Activated T-helper 9 cell treated with anti-CD3 and anti-CD28 coated beads, Interleukin-2, amount 50 U/mL, for 16 hours (primary cell): ENCODE measurements at places on chromosomes 7 and 10.

GRCh38 chr7:159030490-159031134 lies 114.1 kb downstream of the VIPR2 start:
- no peak for DNase-seq

DNA sequence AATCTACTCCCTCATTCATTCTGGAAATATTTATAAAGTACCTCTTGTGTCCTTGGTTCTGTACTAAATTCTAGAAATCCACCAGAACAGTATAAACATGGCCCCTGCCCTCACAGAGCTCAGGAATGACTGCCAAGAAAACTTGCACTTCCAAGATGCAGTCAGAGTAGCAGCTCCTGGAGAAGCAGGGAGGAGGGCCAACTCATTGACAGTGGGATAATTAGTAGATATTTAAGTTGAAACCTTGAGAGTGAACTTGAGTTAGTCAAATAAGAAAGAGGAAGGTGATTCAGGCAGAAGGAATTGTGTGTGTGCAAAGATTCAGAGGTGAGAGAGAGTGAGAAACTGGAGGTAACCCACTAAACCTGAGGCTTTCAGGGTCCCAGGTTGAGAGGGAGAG lies 182.2 kb upstream of the INHBA start:
- no peak for DNase-seq

DNA sequence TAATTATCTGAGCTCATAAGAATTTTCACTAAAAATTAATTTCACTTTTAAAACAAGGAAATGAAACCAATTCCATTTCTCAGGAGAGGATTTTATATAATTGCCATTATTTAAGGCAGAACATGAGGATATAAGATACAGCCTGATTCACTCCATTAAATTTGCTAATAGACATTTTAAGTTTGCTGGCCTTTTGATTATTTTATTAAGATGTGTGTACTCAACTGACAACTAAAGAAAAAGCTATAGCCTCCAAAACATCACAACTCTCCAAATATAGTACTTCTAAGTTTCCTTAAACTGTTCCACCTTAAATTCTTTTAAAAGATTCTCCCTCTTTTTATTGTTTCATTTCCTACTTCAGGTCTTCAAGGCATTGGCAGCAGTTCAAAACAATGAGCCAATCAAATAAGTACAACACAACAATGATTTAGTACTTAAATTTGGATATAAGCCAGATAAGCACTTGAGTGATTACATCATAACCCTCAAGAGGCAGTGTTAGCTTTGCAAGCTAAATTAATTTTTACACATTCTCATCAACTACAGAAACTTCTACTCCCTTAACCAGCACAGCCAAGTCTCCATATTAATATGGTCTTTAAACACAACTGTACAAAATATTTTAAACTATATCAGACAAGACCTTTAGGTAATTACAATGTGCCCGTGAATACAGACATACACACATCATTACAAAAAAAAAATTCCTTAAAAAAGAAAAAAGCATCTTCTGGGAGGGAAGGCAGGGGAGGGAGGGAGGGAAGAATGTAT lies 121.8 kb downstream of the KMT2C start:
- DNase-seq, result no peak

GRCh38 chr7:2796358-2797352 lies 47.5 kb downstream of the GNA12 start:
- DNase-seq, result no peak

- no peak for DNase-seq
Observed at GRCh38 chr7:48170506-48170905, 752 bp upstream of the ABCA13 start.

DNA sequence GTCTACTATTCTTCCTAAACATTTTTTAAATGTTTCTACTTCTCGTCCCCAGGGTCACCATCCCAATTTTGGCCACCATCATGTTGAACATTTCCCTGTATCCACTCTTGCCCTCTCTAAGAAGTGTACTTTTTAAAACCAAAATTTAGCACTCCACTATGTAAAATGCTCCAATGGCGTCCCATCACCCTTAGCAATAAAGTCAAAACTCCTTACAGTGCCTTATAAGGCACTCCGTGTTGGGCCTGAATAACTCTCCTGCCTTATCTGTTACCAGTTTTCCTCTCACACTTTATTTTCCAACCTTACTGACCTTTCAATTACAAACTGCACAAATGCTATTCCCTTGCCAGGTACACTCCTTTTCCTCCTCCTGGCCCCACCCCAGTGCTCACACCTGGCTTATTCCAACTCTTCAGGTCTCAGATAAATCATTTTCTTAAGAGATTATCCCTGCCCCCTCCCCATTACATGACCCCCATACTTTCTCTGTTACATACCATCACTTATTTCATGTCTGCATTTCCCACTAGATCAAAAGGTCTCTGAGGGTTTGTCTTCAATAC lies 1.3 kb downstream of the TMEM168 start:
- no peak for DNase-seq

DNA sequence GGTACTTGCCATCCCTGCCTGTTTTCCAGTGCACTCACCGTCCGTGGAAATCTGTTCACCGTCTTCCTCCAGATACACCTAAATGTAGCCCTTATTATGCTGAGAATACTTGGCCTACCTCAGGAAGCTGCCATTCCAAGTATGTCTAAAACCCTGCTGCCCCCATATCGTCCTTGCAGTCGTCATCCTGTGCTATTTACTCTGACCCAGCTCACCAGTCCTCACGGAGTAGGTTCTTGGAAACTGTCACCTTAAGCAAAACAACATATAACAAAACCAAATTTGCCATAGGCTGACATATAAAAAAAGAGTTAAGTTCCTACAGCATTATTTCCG lies 880 bp upstream of the PIP4K2A start:
- no peak for DNase-seq

GRCh38 chr7:159142730-159143129 lies 1.9 kb downstream of the VIPR2 start:
- DNase-seq, result no peak

GRCh38 chr10:117662126-117662525 lies 119.6 kb downstream of the EMX2 start:
- no peak for DNase-seq

GRCh38 chr10:83516788-83517187 lies 622.5 kb upstream of the GHITM start:
- no peak for DNase-seq

- no peak for DNase-seq
Observed at GRCh38 chr10:75655791-75656451, 224.5 kb downstream of the LRMDA start.

DNA sequence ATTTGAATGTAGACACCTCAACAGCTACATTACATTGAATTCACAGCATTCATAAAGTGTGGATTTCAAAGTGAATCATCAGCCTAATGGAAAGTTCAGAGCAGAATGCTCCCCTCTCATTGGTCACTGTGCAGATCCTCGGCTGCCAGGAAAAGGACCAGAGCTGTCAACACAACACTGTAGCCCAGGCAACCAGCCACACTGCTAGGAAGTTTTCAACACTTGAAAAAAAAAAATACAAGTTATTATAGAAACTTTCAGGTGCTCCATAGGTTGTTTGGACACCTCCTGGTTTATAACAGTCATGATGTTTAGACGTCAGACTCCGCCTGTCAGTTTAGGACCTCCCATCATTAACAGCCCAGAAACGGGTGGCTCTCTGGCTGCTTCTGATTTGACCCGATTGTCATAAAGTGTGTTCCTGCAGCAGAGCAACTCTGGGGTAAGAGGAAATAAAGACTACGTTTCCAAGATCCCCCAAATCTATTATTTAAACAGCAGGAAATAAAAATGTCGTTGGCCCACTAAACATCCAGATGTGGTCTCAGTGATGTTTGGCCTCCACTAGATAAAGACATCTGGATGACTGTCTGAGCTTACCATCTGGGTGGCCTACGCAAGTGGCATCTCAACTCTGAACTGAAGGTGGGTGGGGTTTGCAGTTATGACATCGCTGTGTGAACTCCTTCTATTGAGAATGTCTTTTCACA lies 117.4 kb downstream of the CABCOCO1 start:
- DNase-seq, result no peak

GRCh38 chr7:47714669-47715607 lies 133.0 kb upstream of the TNS3 start:
- DNase-seq, result no peak

DNA sequence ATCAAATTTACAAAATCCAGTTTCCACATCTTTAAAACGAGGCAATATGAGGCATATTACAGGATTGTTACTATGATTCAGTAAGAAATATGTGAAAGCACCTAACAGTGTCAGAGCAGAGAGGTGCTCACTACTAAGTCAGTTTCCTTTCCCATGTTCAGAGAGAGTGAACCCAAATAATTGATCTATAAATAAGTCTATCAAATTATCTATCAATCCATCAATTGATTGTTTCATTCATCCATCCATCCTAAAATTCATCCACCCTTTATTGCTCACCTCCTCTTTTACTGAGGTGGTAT lies 340.8 kb downstream of the SUGCT start:
- no peak for DNase-seq

GRCh38 chr10:123100030-123100762 lies 35.6 kb upstream of the HMX3 start:
- no peak for DNase-seq

- DNase-seq, result no peak
Observed at GRCh38 chr10:106925191-106925590, 239.3 kb downstream of the SORCS1 start.

DNA sequence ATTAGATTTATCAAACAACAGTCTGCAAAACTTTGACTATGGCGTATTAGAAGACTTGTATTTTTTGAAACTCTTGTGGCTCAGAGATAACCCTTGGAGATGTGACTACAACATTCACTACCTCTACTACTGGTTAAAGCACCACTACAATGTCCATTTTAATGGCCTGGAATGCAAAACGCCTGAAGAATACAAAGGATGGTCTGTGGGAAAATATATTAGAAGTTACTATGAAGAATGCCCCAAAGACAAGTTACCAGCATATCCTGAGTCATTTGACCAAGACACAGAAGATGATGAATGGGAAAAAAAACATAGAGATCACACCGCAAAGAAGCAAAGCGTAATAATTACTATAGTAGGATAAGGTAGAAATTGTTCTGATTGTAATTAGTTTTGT lies 31.4 kb downstream of the LRRC17 start:
- no peak for DNase-seq

DNA sequence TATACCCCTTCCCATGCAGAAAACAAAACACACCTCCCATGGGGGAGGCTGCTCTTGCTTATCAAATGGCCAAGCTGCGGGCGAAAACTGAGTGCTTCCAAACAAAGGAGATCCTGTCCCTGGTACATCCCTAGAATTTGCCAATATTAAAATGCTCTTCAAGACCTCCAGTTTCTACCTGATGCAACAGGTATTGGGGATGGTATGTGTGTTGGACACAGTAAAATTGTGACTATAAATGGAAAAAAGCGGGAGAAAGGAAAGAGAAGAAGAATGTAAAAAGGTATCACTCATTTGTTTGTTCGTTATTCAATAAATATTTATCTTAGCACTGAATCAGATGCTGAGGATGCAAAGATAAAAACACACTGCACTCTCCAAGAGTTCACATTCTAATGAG lies 123.9 kb downstream of the KMT2E start:
- DNase-seq, result no peak

GRCh38 chr10:103533827-103534226 lies 40.3 kb downstream of the NEURL1 start:
- DNase-seq, result no peak

- DNase-seq, result no peak
Observed at GRCh38 chr7:16178092-16178491, 243.2 kb downstream of the CRPPA start.

DNA sequence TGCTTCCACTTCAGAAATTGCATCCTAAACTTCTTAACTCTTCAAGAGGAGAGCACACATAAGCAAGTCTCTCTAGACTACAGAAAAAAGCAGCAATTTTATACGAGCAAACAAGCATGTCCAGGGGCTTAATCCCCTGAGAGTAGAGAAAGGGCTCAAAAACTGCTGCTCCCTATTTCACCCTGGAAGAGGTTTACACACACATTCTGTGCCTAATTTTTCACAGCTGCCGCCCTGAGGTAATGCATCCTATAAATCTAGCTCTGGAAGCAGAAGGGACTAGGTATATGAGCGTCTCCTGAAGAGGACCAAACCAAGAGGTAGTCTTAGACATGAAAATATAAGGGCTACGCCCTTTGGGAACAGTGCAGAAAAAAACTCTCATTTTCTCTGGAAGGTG lies 73.1 kb downstream of the CRPPA start:
- no peak for DNase-seq
